ENCODE measurements at places on chromosomes 2 and 18. TPM values are rescaled to one million over a fixed set of nuclear protein-coding genes. Genes with fewer than 3 reads are reported as not detected.

The FMNL2 gene
- 29.0 TPM for total RNA-seq

The SLC66A3 gene
- total RNA-seq = 17.4 TPM

The AQP12B gene
- not detected for total RNA-seq

The TNFAIP6 gene
- total RNA-seq = not detected

The IL1RL2 gene
- total RNA-seq = 1.2 TPM

The PRKAG3 gene
- total RNA-seq = not detected

The SCN1A gene
- total RNA-seq = not detected

The ALPP gene
- 47.5 TPM for total RNA-seq

The FOXI3 gene
- not detected for total RNA-seq

The CDH20 gene
- not detected for total RNA-seq

The CYP1B1 gene
- 36.3 TPM for total RNA-seq

The KATNAL2 gene
- total RNA-seq = 9.4 TPM

All from PC-9 (cell line).